T follicular helper cell (primary cell): ENCODE measurements at places on chromosomes 7 and 10.

- DNase-seq, result no peak
Observed at GRCh38 chr10:16828701-16829175, 11.5 kb upstream of the RSU1 start.

DNA sequence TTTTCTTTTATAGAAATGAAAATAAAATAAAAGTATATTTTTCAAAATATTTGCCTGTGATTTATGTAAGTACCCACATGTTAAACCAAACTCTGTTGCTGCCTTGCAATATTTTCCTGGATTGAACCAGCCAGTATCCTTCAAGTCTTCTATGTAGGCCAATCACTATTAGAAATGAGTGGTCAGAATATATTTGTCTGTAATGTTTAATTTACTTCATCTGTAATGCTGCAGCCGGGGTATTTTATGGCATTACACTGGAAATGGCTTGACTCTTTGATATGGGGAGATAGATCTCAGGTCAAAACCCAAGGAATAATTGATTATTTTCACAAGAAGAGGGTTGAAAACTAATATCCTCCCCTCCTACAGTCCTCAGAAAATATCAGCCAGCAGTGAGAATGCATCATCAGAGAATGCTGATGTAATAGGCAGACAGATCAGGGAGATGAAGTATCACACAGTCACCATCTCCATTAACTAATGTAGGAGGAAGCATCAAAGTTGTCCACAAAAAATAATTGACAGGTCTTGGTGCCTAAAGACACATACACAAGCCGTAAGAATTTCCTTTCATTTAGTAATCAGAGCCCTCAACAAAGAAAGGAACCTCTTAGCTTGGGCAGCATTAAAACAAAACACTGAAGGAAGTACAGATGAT, 82.5 kb downstream of the VWDE start:
- no peak for DNase-seq

GRCh38 chr7:26306790-26307189, 15.1 kb downstream of the SNX10 start:
- no peak for DNase-seq

GRCh38 chr10:78737883-78738856, 330.6 kb upstream of the ZMIZ1 start:
- DNase-seq, result no peak

GRCh38 chr10:132521466-132522102, 16.0 kb upstream of the INPP5A start:
- no peak for DNase-seq

DNA sequence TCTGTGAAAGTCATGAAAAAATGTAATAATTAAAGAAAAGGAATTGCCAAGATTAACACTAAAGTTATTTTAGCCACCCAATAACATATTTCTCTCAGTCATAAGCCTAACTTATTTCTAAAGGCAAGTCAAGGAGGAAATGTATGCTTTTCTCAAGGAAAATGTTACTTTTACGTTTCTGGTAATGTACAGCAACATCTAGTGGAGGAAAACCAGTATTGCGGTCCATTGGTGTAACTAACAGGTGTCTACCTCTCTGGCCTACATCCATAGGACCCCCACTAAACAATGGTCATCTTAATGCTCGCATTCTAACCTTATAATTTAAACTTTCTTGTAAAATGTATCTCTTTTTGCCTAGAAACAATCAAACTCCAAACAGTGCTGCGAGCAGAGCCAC, 437.5 kb downstream of the KIF20B start:
- DNase-seq, result no peak

DNA sequence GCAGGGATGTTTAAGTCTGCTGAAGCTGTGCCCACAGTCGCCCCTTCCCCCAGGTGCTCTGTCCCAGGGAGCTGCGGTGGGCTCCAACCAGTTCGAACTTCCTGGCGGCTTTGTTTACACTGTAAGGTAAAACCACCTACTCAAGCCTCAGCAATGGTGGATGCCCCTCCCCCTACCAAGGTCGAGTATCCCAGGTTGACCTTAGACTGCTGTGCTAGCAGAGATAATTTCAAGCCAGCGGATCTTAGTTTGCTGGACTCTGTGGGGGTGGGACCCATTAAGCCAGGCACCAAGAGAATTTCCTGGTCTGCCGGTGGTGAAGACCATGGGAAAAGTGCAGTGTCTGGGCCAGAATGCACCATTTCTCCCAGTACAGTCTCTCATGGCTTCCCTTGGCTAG, 56.0 kb downstream of the CCDC7 start:
- no peak for DNase-seq

DNA sequence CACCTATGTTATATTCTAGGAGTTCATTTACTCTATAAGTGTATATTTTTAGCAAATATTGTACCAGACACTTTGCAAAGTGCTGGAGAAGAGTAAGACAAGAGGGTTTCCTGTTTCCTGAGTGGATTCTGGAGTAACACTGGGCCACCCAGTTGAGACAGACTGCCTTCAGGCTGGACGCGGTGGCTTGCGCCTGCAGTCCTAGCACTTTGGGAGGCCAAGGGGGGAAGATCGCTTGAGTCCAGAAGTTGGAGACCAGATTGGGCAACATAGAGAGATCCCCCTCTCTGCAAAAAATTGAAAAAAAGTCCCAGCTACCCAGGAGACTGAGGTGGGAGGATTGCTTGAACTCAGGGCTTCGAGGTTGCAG, 772 bp upstream of the ZSCAN25 start:
- no peak for DNase-seq

GRCh38 chr10:6039711-6040110, 22.5 kb downstream of the IL2RA start:
- DNase-seq, result no peak

- no peak for DNase-seq
Observed at GRCh38 chr7:28729727-28730126, 228.4 kb downstream of the TRIL start.

GRCh38 chr10:6256439-6256838, 53.7 kb downstream of the PFKFB3 start:
- DNase-seq, result no peak

DNA sequence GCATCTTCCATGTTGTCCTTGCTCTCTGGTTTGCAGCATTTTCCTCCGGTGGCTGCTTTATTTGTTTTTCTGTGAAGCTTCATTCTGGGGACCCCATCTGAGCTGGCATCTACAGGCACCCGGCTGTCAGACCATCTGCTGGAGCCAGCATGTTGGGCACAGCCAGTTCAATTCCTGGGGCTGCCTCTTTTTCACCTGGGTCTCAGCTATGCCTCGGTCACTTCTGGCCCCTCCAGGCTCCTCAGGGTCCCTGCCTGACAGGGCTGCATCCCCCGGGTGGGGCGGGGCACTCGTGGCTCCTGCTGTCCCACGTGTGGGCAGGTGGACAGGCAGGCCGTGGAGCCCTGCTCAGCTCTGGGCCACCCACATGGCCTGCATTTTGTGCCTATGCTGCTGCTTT, 8.1 kb downstream of the SCART1 start:
- DNase-seq, result no peak

- DNase-seq, result no peak
Observed at GRCh38 chr10:118439824-118440223, 97.7 kb upstream of the FAM204A start.

- no peak for DNase-seq
Observed at GRCh38 chr10:74011770-74012169, 13.9 kb downstream of the VCL start.

DNA sequence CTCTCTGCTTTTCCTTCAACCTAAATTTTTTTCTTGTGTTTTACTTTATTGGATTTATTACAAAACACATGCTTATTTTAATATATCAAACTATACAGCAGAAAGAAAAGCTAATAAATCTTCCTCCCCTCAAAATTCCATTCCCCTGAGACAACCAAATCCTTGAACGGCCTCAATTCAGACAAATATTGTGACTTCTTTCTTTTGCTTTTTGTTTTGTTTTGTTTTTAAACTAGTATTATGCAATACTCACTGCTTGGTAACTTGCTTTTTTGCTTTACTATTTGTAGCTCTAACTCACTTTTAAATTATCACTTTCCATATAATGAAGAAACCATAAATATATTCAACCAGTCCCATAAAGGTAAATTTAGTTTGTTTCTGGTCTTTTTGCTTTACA, 59.4 kb upstream of the CDK1 start:
- DNase-seq, result no peak

- DNase-seq, result no peak
Observed at GRCh38 chr10:124351481-124352220, 67.1 kb downstream of the OAT start.

DNA sequence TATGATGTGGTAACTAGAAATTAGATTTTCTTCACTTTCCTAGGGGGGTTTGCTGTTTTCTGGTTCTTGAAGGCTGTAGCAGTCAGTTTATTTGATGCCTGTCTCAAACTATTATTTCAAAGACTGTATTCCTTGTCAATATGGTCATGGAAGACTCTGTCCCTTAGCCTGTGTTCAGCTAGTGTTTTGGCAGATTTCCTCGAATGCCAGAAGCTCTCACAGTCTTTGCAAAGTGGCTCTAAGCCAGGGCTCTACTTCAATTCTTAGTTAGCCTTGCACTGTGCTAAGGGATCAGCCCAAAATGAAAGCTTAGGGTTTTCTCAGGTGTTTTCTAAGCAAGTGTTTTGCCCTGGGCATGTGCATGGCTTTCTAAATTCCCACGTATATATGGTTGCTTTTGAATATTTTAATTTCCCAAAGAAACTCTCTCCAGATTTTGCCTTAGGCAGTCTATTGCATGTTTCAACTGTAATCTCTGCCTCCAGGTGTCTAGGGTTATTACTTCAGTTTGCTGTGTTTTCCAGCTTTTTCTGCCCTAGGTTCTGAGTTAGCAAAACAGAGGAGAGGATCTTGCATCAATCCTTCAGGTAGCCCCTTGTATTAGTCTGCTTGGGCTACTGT, 7.2 kb upstream of the C1GALT1 start:
- no peak for DNase-seq

DNA sequence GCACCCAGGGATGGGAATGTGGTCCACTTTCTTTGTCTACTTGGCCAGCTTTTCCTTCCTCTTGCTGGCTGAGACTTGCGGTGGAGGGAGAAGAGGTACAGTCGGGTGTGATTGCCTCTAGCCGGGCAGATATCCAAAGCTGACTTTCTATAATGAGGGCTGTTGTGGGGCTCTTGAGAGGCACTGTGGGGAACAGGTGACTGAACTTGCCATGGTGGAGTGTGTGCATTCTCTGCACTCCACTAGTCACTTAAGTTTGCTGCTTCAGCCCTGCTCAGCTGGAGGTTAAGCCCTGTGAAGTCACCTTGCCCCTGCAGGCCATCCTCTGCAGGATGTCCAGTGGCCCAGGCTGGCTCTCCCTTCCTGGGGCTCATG, 116.6 kb downstream of the AOAH start:
- no peak for DNase-seq
